ENCODE measurements at places on chromosomes 11 and 22.

GRCh38 chr11:110947096-110947495, 234.9 kb upstream of the ARHGAP20 start:
- DNase-seq = no peak

DNA sequence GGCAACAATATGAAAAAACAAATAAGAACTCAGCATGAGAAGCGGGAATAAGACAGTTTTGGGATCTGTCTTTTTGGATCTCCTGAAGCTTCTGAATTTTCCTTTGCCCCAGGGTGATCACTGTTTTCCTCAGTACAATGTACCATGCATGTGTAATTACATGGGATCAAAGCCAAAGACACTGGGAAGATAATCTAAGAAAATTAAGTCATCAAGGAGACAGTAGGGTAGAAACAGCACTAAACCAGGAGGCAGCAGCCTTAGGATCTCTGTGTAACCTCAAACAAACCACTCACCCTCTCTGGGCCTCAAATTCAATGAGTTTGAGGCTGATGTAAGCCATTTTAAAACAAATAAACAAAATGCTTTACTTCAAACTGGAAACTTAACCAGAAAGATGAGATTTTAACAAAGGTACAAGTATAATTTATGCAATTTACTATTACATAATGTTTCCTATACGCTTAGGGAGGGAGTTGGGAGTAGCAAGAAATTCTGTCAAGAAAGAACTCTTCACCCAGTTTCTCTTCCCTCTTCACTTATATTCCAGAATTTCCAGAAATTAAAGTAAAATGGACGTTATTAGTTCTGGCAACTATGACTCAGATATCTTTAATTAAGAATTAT, 77.0 kb downstream of the RAB30 start:
- no peak for DNase-seq

GRCh38 chr11:78039919-78040671, 17.0 kb upstream of the KCTD14 start:
- DNase-seq = peak; percentile 74

DNA sequence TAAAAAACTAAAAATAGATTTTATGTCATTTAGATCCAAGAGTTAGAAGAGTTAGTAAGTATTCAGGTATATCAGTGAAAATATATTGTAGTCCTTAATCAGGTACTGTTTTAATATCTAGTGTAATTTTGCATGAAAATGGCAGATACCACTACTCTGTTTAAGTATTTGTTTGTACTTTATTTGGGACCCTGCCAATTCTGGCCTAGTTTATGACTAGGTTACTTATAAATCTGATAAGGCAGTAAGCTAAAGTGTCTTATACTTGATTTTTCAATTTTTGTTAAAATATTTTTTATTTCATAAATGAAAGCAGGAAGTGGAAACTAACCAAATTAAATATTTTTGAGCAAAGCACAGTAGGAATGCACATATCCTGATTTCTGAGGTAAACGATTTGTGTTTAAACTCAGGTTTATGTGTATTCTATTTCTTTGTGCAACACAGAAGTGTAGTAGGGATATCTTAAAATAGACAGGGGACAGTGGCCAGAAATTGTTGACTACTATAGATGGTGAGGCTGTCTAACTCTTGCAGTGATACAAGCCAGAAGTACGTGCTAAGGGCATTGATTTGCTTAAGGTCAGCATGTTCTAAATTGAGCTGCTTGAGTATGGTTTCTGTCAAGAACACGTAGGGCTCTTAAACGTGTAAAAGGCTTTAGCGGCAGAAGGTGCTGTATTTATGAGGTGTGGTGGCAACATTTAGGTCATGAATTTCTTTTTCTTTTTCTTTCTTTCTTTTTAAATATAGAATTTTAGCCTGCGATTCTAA, 34.0 kb downstream of the HIPK3 start:
- DNase-seq = peak; percentile 27

Measured in ACHN (cell line).